ENCODE measurements at places on chromosomes 11 and 22.

GRCh38 chr11:70468256-70469195, 70.2 kb downstream of the CTTN start:
- DNase-seq = no peak

DNA sequence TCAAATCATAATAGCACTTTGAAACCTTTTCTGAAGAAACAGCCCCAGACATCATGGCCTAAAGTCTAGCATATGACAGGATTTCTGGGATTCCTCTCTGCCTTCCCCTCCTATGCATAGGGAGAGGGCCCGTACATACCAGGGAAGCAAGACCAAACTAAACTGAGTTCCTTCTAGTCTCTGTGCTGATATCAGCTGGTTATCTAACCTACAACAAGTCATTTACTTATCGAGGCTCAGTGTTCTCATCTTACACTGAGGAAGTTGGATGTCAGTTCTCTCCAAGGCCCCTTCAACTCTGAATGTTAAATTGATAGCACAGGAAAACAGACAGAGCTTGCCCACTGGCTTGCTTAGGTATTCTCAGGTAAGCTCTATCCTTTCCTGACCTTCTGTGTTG, 17.0 kb upstream of the GRIK4 start:
- no peak for DNase-seq

- no peak for DNase-seq
Measured at GRCh38 chr11:112856591-112856990, 104.6 kb upstream of the NCAM1 start.

GRCh38 chr11:11512929-11513328, 108.9 kb downstream of the GALNT18 start:
- no peak for DNase-seq

GRCh38 chr11:112174789-112175598, at the start of gene BCO2:
BCO2 (plus strand) TSS chr11:112175512; CDS start chr11:112175602, 90 bp downstream.
- DNase-seq = peak; percentile 86

- no peak for DNase-seq
Measured at GRCh38 chr11:55966391-55966790, 3.4 kb downstream of the OR10AG1 start.

DNA sequence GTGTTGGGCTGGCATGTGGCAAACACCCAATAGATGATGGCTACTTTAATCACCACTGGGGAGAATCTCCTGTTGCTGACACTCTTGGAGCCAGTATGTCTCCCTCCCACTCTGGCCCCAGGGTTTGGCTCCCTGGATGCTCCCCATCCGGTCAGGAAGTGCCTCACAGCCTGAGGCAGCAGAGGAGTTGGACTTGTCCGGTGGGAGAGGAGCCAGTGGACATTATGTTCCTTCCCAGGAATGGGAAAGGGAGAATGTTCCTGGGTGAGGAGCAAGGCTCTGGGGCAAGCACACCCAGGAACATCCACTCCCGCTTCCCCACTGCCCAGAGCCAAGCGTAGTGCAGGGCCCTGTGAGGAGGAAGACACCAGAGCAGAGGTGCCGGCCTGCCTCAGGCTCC, 84.6 kb upstream of the NAV2 start:
- DNase-seq = peak; percentile 76

GRCh38 chr22:46072981-46073682, 77.2 kb upstream of the PPARA start:
- peak; percentile 28 for DNase-seq

GRCh38 chr11:1781593-1781975, 17.9 kb upstream of the CTSD start:
- no peak for DNase-seq

GRCh38 chr22:28407645-28408044, 272.0 kb downstream of the TTC28 start:
- DNase-seq = no peak

- DNase-seq = peak; percentile 43
Measured at GRCh38 chr11:79390923-79391322, 49.9 kb downstream of the TENM4 start.

GRCh38 chr22:45286854-45287551, 2.3 kb downstream of the UPK3A start:
- DNase-seq = no peak

- DNase-seq = no peak
Measured at GRCh38 chr11:117827521-117828511, 3.3 kb upstream of the FXYD2 start.

DNA sequence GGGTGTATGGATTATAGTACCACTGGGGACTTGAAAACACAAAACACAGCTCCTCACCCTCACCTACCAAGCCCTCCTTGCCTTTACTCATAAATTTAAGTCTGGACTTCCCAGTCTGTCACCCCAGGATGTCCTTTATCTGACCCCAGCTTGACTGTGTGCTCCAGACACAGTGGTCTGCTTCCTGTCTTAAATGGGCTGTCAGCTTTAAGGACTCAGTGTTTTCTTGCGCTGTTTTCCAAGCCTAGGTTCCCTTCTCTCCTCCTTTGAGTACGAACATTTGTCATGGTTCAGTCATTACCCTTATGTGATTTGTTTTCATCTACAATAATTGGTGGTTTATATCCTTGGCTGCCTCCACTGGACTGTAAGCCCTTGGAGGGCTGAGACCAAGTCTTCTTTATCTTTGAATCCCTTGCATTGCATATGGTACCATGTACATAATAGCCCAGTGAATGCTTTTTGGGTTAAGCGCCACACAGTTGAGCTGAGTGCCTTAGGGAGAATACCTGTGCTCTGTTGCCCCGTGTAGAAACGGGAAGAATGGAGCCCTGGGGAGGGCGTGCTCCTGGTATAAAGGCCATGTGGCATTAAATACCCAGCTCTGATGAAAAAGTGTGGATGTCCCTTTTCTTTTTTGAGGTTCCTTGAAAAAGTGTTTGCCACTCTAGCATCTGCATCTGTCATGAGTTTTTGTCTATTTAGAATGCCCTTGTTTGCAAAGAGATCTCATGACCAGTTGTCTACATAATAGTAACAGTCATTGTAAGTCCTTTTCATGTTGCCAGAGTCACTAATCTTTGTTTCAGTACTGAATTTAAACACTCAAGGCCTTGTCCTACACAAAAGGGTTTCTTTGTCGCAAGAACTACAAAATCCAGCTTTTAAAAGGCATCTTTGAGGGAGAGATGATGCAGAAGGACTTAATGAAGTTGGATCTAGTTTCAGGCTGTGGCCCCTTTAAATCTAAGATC, 14.0 kb downstream of the PANX1 start:
- DNase-seq = no peak

- peak; percentile 69 for DNase-seq
Measured at GRCh38 chr22:36244522-36245391, 5.4 kb upstream of the APOL2 start.

DNA sequence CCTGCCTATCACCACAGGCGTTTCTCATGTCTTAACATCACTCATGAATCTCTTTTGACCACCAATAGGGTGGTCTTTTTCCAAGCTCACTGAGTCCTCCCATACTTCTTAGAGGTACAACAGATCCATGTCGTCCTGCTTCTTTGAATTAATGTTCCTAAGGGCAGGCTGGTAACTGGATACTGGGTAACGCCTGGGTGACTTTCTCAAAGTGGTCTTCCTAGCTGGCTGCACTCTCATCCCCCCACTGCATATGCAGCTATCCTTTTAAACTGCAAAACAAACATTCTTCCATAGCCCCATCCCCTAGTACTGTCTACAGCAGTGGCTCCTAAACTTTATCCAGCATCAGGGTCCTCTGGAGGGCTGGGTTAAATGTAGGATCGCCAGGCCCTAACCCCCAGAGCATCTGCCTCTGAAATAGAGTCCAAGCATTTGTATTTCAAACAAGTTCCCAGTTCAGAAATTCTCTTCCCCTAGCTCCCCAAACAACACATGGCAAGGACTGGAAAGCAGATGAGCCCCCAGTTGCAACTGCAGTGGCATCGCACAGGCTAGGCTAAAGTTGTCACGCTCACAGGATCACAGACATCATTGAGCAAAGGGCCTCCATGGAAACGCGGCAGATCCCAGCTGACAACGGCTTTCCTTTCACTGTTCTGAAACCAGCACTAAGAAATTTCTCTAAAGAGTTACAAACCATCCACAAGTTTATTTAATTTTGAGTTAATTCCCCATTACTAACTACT, 204.9 kb downstream of the LARGE1 start:
- DNase-seq = no peak

DNA sequence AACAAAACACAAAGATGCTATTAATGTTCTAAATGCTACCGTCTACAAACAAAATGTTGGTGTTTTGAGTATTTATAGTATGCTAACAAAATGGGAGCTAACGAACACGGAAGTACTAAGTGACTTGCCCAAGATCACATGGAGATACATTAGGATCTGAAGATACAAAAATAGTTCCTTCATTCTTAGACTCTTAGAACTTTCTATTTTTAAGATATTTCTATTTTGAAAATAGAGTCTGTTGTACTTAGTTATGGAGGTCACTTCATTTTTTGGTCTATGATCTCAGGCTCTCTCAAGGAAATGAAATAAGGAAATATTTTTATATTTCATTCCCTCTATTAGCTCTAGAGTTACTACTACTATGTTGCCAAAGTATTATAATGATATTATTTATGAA, 64.2 kb downstream of the APOL5 start:
- no peak for DNase-seq

GRCh38 chr11:57567515-57568329, at the start of gene UBE2L6:
UBE2L6 (minus strand) TSS chr11:57567672; CDS start chr11:57567611, 61 bp downstream.
- peak; percentile 92 for DNase-seq

DNA sequence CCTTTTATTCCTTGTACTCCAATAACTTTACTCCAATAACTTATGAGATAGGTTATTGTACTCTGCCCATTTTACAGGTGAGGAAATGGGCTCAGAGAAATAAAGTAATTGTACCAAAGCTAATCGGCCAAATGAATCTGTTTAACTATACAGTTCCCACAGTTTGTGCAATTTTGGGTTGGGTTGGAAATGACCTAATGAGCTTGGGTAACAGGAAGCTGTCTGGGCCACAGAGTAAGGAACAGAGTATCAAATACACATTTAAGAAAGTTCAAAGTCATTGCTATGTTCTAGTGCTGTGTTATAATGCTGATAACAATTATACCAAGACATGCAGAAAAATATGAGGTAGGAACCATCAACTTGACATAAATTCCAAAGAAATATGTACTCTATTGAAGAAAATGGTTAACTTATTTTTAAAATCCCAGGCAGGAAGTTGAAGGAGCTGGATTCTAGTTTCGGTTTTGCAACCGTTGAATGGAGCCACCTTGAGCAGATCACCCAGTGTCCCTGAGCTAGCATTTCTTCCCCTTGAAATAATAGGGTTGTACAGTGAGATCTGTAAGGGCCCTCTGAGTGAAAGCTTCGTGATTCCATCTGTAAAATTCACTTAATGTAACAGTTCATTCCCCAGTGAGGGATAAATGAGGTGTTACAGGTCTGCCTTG, 360.9 kb upstream of the NARS2 start:
- DNase-seq = no peak

GRCh38 chr11:70445091-70445490, 46.8 kb downstream of the CTTN start:
- DNase-seq = no peak

DNA sequence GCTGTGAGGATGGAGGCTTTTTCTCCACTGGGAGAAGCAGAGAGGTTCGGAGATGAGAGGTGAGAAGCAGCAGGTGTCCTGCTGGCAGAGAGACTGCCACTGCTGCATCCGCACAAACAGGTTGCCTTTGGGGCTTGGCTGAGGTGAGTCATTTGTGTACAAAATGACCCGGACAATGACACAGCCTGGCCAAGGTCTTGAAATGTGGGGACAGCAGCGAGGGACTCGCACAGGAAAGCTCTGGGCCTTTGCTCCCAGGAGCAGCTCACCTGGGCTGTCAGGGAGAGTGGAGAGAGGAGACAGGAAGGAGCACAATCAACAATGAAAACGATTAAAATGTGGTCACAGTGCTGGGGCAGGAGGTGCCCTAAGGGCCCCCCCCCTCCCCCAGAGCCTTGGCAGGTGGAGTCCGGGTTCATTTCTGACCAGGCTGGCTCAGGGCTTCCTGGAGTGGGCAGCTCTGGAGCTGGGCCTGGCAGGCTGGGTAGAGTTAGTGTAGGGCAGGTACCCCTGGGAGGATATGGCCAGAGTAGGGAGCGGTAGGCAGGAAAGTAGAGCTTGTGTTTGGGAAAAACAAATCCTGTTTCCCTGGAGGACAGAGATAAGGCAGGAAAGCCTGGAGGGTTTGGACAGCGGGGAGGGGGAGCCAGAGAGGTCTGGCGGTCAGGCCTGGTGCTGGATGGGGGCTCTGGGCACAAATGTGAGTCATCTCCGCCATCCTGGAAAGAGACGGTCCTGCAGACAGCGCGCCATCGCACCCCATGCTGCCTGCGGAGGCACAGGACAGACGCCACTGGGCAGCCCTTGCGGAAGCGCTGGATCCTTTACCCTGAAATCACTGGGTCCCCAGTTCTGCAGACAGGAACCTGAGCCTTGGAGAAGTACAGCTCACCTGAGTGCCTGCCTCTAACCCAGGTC, 37.8 kb upstream of the CELSR1 start:
- peak; percentile 70 for DNase-seq

DNA sequence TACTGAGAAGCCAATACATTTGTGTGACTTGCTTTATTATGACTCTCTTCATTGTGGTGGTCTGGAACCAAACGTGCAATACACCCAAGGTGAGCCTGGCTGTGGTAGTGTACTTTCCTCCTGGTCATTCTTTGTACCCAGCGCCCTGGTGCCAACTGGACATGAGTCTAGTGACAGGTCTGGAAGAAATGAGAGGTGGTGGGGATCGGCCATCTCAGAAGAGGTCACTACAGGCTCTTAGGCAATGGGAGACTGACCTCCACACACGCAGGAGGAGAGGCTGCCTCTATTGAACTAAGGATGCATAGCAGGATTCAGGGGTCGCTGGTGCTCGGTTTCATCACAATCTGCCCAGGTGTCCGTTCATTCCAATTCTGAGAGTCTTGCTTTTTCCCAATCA, 56.4 kb upstream of the RTL6 start:
- DNase-seq = no peak

- peak; percentile 91 for DNase-seq
Measured at GRCh38 chr11:3123305-3123704, 41.8 kb downstream of the OSBPL5 start.
